ENCODE measurements at places on chromosomes 6 and 20.
A peak's percentile ranks its signal among the peaks of the same experiment; 100 is the strongest.

- no peak overlapping the region for H3K27ac ChIP-seq
- H3K27me3 ChIP-seq: no peaks in the 10 kb centered on the region
- no peaks in the 10 kb centered on the region for H3K4me1 ChIP-seq
- no peak overlapping the region for H3K4me3 ChIP-seq
- H3K36me3 ChIP-seq: peaks cover 18% of the 10 kb centered on the region
Measured at GRCh38 chr6:90003069-90003795, 109.0 kb downstream of the GJA10 start.

DNA sequence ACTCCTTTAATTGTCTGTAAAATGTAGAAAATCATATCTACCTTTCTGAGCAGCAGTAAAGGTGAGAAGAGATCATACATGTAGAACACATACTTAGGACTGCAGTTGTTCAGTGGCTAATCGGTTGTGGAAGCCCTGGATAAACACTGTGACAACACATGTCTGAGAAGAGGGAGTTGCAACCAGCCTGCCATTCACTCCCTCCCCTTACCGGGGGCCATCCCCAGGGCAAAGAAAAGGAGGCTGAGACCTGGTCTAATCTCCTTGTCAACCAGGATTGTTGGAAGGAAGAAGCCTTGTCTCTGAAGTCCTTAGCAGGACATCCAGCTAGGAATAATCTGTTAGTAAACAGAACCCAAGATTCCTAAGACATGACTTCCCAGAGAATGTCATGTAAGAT is 462.5 kb upstream of the AGPAT4 start:
- no peaks in the 10 kb centered on the region for H3K36me3 ChIP-seq
- no peak overlapping the region for H3K27ac ChIP-seq
- no peaks in the 10 kb centered on the region for H3K4me1 ChIP-seq
- no peaks in the 10 kb centered on the region for H3K27me3 ChIP-seq
- H3K4me3 ChIP-seq: no peak overlapping the region

DNA sequence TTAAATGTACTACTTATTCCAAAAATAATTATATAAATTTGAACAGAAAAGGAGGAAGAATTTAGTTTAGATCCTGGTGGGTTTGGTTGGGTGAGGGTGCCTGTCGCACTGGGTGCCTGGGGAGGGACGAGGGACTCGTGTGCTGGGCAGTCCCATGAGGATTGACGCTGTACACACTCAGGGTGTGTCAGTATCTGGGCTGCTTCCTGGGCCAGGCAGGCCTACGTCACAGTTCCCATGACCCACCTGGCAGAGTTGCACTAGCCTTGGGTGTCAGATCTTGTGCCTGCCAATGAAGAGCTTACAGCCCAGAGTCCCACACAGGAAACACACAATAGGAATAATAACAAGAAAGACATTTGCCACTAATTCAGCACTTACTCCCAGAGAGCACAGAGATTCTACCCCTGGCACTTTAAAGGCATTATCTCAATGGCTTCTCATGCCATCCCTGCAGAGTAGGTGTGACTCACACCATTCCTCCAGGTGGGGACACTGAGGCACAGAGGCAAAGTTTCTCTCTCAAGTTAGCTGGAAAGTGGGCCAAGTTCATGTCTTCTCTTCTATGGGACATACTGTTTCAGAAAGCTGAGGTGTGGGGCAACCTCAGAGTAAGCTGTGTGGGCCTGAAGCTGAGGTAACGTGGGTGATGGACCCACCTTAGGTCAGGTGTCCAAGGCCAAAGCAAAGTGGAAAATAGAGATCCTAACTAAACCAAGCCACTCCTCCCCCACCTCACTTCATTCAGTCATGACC is 1.3 kb upstream of the SDCBP2 start:
- peaks cover 20% of the 10 kb centered on the region for H3K4me1 ChIP-seq
- H3K27ac ChIP-seq: peak overlapping the region; percentile 82
- no peaks in the 10 kb centered on the region for H3K27me3 ChIP-seq
- peaks cover 8% of the 10 kb centered on the region for H3K36me3 ChIP-seq
- peak overlapping the region; percentile 26 for H3K4me3 ChIP-seq

GRCh38 chr20:62978561-62978943 is 26.0 kb downstream of the SLC17A9 start:
- peak overlapping the region; percentile 55 for H3K4me3 ChIP-seq
- peaks cover 25% of the 10 kb centered on the region for H3K27me3 ChIP-seq
- no peak for ATAC-seq
- H3K27ac ChIP-seq: no peak overlapping the region
- no peaks in the 10 kb centered on the region for H3K36me3 ChIP-seq
- H3K4me1 ChIP-seq: no peaks in the 10 kb centered on the region

GRCh38 chr6:89184344-89184743 is 32.8 kb downstream of the GABRR1 start:
- no peak overlapping the region for H3K27ac ChIP-seq
- ATAC-seq: no peak
- H3K4me3 ChIP-seq: no peak overlapping the region
- H3K4me1 ChIP-seq: no peaks in the 10 kb centered on the region
- H3K36me3 ChIP-seq: no peaks in the 10 kb centered on the region

DNA sequence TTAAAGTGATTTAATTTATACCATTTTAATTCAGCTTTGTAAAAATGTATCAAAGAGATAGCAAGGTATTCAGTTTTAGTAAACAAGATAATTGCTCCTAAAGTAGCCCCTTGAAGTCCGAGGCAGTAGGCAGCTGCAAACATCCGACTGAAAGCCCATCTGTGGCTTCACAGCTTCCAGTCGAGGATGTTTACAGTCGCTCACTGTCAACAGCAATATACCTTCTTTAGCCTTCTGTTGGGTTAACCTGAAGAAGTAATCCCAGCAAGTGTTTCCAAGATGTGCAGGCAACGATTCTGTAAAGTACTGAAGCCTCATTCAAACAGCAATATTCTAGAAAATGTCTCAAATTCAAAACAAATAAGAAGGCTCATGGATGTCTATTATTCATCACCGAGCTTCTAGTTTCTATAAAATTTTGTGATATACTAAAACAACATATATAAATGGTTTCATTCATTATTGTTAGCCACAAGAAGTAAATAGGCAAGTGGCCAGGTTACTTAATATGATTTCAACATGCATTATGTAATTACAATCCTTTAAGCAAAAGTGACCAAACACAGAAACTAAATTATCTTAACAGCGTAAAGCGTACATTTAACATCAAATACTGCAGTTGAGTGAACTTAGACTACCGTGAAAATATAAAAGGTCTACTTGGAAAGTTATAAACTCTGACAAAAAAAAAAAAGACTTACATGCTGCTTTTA is 115.0 kb downstream of the OGFRL1 start:
- no peak overlapping the region for H3K27ac ChIP-seq
- H3K4me1 ChIP-seq: no peaks in the 10 kb centered on the region
- H3K4me3 ChIP-seq: no peak overlapping the region
- peaks cover 21% of the 10 kb centered on the region for H3K27me3 ChIP-seq

GRCh38 chr6:161186173-161186769 is 87.6 kb downstream of the AGPAT4 start:
- no peak overlapping the region for H3K27ac ChIP-seq
- no peak for ATAC-seq
- H3K4me3 ChIP-seq: no peak overlapping the region
- no peaks in the 10 kb centered on the region for H3K27me3 ChIP-seq
- H3K4me1 ChIP-seq: peaks cover 5% of the 10 kb centered on the region

DNA sequence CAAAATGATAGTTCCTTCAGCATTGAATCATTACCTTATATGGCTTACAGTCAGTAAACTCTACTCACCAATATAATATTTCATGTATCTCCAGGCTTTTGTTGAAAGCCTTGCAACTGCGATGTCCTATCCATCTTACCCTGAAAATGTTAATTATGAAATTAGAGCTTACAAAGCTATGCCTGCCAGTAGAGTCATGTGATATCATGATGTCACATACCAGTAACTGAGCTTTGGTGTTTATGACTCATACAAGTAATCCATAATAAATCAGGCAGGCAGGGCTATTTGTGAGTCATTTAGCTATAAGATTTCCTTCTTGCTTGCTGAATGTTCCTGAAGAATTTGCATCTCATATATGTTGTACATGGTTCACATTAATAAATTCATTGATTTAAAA is 44.9 kb upstream of the FAM83B start:
- no peaks in the 10 kb centered on the region for H3K4me1 ChIP-seq
- H3K27me3 ChIP-seq: no peaks in the 10 kb centered on the region
- ATAC-seq: no peak
- H3K27ac ChIP-seq: no peak overlapping the region
- H3K4me3 ChIP-seq: no peak overlapping the region

DNA sequence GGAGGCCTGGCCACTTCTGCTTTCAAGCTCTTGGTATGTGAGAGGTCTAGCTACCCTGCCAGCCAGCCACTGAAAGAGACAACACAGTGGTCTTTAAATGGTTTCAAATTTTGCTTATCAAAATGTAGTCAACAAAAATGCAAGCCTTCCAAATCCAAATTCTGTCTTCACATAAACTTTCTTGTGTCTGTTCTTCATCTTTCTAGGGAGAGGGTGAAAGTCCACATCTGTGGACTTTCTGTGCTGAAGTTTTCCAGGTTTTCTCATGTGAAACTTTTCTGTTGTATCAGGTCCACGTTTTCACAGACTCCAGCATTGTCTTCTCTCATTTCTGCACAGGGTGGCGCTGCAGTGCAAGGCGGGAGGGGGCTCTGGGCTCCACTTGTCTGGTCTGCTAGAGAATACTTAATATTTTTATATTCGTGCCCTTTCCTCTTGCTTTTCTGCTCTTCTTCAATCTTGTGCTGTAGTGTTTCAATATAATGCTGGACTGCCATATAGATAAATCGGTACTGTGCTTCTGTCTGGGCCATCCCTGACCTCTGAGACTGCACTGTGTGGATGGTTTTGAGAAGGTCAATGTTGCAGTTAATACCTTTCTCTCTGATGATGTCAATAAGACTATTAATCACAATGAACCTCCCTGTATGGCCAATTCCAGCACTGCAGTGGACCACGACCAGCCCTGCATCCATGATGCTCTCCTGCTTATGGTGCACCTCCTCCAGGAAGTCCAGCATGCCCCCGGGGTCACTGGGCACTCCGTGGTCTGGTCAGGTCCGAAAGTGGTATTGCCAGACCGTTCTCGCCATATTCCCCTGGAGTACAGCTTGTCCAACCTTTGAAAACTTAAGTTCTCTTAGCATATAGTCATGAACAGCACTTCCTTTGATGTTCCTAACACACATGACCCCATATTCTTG is 161.6 kb upstream of the TNFAIP3 start:
- peaks cover 8% of the 10 kb centered on the region for H3K36me3 ChIP-seq
- H3K4me3 ChIP-seq: peak overlapping the region; percentile 78
- ATAC-seq: no peak
- peak overlapping the region; percentile 92 for H3K27ac ChIP-seq

DNA sequence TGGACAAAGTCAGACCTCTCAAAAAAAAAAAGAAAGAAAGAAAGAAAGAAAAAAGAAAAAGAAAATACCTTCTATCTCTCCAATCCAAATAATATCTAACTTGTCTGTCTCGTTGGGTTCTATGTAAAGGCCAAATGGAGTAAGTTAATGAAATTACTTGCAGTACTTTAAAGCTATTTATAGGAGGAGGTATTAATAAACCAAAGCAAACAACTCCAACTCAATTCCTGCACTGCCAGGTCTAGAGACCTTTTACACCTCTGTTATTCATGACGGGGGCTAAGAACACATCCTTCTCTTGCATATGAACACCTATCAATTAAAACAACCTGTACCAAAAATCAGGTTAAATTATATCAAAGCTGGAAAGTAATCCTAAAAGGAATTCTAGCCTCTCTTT is 80.6 kb downstream of the MAP3K5 start:
- H3K27me3 ChIP-seq: no peaks in the 10 kb centered on the region
- no peak for ATAC-seq
- no peak overlapping the region for H3K27ac ChIP-seq
- peaks cover 24% of the 10 kb centered on the region for H3K36me3 ChIP-seq
- peaks cover 15% of the 10 kb centered on the region for H3K4me1 ChIP-seq
- no peak overlapping the region for H3K4me3 ChIP-seq

DNA sequence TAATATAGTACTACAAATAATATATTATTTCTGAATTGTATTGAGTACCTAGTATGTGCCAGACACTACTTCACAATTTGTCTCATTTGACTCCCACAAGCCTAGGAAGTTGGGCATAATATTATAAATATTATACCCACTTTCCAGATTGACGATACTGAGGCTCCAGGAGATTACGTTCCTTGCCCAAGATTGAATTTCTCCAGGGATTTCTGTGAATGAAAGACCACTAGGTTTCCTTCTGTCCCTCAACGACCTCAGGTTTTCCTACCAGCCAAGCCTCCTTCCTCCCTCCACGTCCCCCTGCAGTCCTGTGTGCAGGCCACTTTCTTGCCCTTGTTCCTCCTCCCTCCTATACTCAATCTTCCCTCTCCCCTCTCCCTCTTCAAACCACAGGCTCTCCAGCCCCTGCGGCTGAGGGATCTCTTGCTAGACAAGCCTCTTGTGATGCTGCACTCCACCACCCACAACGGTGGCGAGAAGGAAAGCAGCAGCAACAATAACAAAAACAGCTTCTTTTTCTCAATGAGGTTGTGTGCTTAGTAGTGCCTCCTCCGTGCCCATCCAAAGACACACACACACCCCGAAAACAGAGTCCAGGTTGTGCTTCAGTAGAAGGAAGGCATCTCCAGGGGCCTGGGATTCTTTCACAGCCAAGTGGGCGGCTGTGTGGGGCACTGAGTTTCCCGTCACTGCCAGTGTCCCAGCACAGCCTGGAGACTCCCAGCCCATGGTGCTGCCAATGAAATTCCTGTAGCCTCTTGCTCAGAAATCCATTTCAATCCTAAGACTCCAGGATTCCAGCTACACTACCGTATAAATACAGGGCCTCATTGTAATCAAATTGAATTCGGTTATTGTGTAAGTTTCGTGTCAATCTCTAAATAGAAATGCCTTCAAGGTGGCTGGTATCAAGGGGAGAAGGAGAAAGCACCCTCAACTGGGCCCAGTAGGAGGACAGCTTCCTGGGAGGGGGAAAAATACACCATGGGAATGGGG is 94.4 kb downstream of the NCR2 start:
- peak overlapping the region; percentile 78 for H3K4me3 ChIP-seq
- peaks cover 5% of the 10 kb centered on the region for H3K27me3 ChIP-seq
- H3K4me1 ChIP-seq: peaks cover 11% of the 10 kb centered on the region
- H3K27ac ChIP-seq: no peak overlapping the region

- H3K36me3 ChIP-seq: peaks cover 79% of the 10 kb centered on the region
- H3K4me1 ChIP-seq: peaks cover 24% of the 10 kb centered on the region
- no peaks in the 10 kb centered on the region for H3K27me3 ChIP-seq
- H3K4me3 ChIP-seq: peak overlapping the region; percentile 95
- ATAC-seq: no peak
Measured at GRCh38 chr6:116277124-116277523, 2.6 kb downstream of the TSPYL1 start.

GRCh38 chr6:14692208-14692607 is 553.7 kb upstream of the JARID2 start:
- no peak for ATAC-seq
- H3K4me1 ChIP-seq: no peaks in the 10 kb centered on the region
- H3K4me3 ChIP-seq: no peak overlapping the region

- no peaks in the 10 kb centered on the region for H3K36me3 ChIP-seq
- H3K4me1 ChIP-seq: no peaks in the 10 kb centered on the region
- no peak overlapping the region for H3K27ac ChIP-seq
- no peak overlapping the region for H3K4me3 ChIP-seq
- H3K27me3 ChIP-seq: peaks cover 4% of the 10 kb centered on the region
Measured at GRCh38 chr20:23782366-23782983, 31.7 kb upstream of the CST1 start.

GRCh38 chr20:12383821-12384220 is 466.1 kb downstream of the BTBD3 start:
- no peak overlapping the region for H3K4me3 ChIP-seq
- H3K4me1 ChIP-seq: no peaks in the 10 kb centered on the region

GRCh38 chr20:19347943-19348456 is 135.6 kb downstream of the SLC24A3 start:
- no peaks in the 10 kb centered on the region for H3K27me3 ChIP-seq
- H3K36me3 ChIP-seq: no peaks in the 10 kb centered on the region
- ATAC-seq: no peak
- H3K4me3 ChIP-seq: no peak overlapping the region
